ENCODE measurements at places on chromosomes 5 and 9. TPM values are rescaled to one million over a fixed set of nuclear protein-coding genes. Genes with fewer than 3 reads are reported as not detected.

Gene FOXD4L5
- not detected for polyA plus RNA-seq

GRCh38 chr9:35341585-35341984 lies 148.3 kb upstream of the RUSC2 start:
- H3K4me3 ChIP-seq, result no peak overlapping the region
- H3K27ac ChIP-seq, result no peak overlapping the region
- no peaks in the 10 kb centered on the region for H3K4me1 ChIP-seq
- no peak for DNase-seq
- H3K36me3 ChIP-seq, result no peaks in the 10 kb centered on the region
- peaks cover 6% of the 10 kb centered on the region for H3K27me3 ChIP-seq

GRCh38 chr9:35990155-35990554 lies 32.2 kb upstream of the OR2S2 start:
- H3K27me3 ChIP-seq, result peaks cover 3% of the 10 kb centered on the region
- H3K36me3 ChIP-seq, result no peaks in the 10 kb centered on the region
- no peak overlapping the region for H3K4me3 ChIP-seq
- H3K27ac ChIP-seq, result no peak overlapping the region
- no peak for DNase-seq

- H3K4me1 ChIP-seq, result no peaks in the 10 kb centered on the region
- DNase-seq, result no peak
- no peaks in the 10 kb centered on the region for H3K36me3 ChIP-seq
- no peak overlapping the region for H3K4me3 ChIP-seq
These were observed 96.5 kb downstream of the JAKMIP2 start for GRCh38 chr5:147685993-147686392.

DNA sequence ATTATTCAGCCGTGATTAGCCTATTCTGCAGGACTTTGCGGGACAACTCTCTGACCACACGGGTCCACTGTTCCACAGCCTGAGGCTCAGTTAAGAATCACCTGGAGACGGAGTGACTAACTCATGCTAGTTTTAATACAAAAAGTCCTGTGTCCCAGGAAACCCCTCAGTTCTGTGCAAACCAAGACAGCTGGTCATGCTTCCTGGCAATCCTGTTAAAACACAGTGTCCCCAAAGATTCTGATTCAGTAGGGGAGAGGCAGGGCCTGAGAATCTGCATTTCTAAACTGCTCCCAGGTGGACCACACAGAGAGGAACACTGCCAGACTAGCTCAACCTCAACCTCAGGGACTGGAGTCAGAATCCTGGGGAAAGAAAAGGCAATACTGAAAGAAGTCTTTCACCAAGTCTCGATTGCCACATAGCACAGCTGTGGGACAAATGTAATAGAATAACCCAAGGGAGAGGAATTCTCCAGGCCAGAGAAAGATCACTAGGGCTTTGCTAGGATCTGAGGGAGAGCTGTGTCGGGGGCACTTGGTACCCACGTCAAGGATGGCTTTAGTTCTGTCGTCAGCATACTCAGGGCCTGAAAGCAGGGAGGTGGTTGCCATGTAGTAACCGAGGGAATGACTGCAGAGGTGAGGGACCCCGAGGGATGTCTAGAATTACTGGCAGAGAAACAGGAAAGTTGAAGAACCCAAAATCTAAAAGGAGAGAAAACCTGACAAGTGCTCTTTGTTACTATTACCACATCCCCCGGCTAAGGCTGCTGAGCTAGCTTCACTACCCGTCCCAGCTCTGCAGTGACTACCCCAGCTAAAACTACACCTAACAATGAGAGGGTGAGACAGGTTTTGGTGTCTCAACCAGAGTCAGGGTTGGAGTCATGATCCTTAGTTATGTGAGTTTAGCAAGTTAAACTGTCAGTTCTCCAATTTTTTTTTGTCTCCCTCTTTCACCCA lies 8.6 kb downstream of the SUSD1 start:
- H3K27me3 ChIP-seq, result no peaks in the 10 kb centered on the region
- DNase-seq, result no peak
- peak overlapping the region; percentile 33 for H3K27ac ChIP-seq
- H3K36me3 ChIP-seq, result peaks cover 4% of the 10 kb centered on the region

DNA sequence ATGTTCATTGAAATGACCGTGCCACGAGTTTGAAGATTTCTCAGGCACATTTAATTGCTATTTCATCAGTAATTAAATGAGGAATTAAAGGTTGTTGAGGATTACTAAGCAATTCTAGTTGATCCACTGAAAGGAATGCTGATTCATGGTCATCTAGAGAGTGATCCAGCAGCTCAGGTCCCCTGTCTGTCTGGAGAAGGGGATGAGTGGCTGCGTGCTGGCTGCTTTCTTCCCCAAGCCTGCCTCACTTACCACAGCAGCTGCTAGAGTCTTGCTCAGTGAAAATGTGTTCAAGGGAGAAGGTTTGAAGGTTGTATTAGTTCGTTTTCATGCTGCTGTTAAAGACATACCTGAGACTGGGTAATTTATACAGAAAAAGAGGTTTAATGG lies 7.8 kb upstream of the TGFBI start:
- DNase-seq, result no peak
- H3K4me3 ChIP-seq, result no peak overlapping the region
- H3K27ac ChIP-seq, result no peak overlapping the region
- H3K4me1 ChIP-seq, result no peaks in the 10 kb centered on the region

Gene WDR38
- polyA plus RNA-seq, result not detected

Gene TMEM252
- not detected for polyA plus RNA-seq

- no peaks in the 10 kb centered on the region for H3K4me1 ChIP-seq
- DNase-seq, result no peak
- no peak overlapping the region for H3K4me3 ChIP-seq
- peaks cover 3% of the 10 kb centered on the region for H3K27me3 ChIP-seq
These were observed 7.7 kb downstream of the RASGEF1C start for GRCh38 chr5:180201051-180201987.

Gene DRD1
- not detected for polyA plus RNA-seq

Gene ZNF354C
- polyA plus RNA-seq, result 0.58 TPM

- H3K27ac ChIP-seq, result peak overlapping the region; percentile 55
- H3K4me1 ChIP-seq, result peaks cover 13% of the 10 kb centered on the region
- DNase-seq, result no peak
- peaks cover 1% of the 10 kb centered on the region for H3K27me3 ChIP-seq
These were observed 23.8 kb downstream of the EXOC3 start for GRCh38 chr5:466661-467310.

DNA sequence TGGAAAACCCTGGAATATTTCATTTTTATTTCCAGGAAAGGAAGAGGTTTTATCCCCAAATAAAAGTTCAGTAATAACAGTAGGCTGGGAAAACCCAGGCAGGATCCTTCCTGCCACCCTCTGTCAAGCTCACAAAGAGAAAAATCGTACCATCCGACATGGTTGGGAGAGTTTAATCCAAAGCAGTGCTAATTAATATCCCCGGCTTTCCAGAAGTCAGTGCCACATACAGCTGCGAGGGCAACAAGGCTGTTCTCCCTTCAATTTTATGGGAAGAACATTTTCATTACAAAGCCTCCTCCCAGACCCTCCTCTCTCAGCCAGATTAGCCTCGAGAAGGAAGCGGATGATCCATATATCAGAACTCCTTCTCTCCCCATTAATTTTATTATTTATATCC lies 95.5 kb downstream of the PAX5 start:
- no peak overlapping the region for H3K4me3 ChIP-seq
- DNase-seq, result no peak
- no peaks in the 10 kb centered on the region for H3K36me3 ChIP-seq
- no peaks in the 10 kb centered on the region for H3K4me1 ChIP-seq
- no peaks in the 10 kb centered on the region for H3K27me3 ChIP-seq

- no peak for DNase-seq
- no peak overlapping the region for H3K4me3 ChIP-seq
- H3K4me1 ChIP-seq, result no peaks in the 10 kb centered on the region
- no peaks in the 10 kb centered on the region for H3K36me3 ChIP-seq
- no peak overlapping the region for H3K27ac ChIP-seq
- peaks cover 1% of the 10 kb centered on the region for H3K27me3 ChIP-seq
These were observed 393.1 kb upstream of the ARRDC3 start for GRCh38 chr5:91776249-91776648.

Gene LCN1
- not detected for polyA plus RNA-seq

- no peak overlapping the region for H3K27ac ChIP-seq
- no peaks in the 10 kb centered on the region for H3K4me1 ChIP-seq
- H3K36me3 ChIP-seq, result no peaks in the 10 kb centered on the region
- no peak overlapping the region for H3K4me3 ChIP-seq
- peaks cover 3% of the 10 kb centered on the region for H3K27me3 ChIP-seq
- DNase-seq, result no peak
These were observed 110.1 kb downstream of the SPOCK1 start for GRCh38 chr5:137389042-137389441.

Gene SH3GL2
- polyA plus RNA-seq, result not detected

DNA sequence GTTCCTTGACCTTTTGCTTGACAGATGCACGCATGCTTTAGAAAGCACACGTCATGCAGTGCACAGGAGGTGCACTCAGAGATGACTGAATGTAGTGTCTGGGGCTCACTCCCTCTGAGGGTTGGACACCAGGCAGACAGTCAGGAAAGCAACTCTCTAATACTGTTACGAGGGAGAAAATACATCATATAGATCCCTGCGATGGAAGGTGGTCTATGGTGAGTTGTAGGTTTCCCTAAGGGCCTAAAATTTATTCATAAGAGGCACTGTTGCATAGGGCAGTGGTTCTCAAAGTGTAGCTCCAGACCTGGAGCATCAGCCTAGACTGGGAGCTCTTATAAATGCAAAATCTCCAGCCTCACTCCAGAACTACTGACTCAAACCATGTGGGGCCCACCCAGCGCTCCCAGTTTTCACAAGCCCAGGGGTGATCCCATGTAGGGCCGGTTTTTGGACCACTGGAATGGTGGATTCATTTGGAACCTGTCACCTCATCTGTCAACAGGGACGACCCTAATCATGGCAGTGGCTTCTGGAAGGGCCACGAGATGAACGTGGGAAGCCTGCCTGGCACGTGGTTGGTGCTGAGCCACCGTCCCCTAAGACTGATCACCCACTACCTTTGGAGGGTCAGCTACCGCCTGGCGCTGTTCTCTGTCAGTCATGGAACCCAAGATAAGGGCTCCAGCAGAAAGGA lies 16.8 kb upstream of the PHF19 start:
- H3K27me3 ChIP-seq, result no peaks in the 10 kb centered on the region
- peak overlapping the region; percentile 57 for H3K27ac ChIP-seq
- H3K4me3 ChIP-seq, result peak overlapping the region; percentile 1
- H3K4me1 ChIP-seq, result peaks cover 33% of the 10 kb centered on the region

Gene CCL27
- not detected for polyA plus RNA-seq

DNA sequence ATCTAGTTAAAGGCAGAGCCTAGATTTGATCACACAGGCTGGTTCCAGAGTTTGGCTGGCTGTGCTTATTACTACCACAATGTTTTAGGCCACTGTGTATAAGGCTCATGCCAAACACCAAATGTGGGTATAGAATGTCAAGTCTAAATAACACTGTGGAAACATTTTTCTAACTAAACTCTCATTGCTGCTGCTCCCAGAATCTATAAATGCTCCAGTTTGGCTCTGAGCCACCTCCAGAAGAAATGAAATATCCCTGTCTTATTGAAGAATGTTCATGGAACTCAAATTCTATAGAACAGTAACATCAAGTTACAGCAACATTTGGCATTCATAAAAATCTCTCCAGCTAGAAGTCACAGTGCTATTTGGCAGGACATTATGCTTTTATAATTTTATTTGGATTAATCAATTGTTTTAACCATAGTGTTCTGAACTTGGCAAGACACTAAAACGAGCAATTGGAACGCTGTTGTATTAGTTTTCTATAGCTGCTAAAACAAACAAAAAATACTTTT lies 178.1 kb upstream of the COX7C start:
- H3K27me3 ChIP-seq, result no peaks in the 10 kb centered on the region
- no peak overlapping the region for H3K27ac ChIP-seq
- no peaks in the 10 kb centered on the region for H3K36me3 ChIP-seq
- no peak overlapping the region for H3K4me3 ChIP-seq

Gene CFAP90
- polyA plus RNA-seq, result not detected

DNA sequence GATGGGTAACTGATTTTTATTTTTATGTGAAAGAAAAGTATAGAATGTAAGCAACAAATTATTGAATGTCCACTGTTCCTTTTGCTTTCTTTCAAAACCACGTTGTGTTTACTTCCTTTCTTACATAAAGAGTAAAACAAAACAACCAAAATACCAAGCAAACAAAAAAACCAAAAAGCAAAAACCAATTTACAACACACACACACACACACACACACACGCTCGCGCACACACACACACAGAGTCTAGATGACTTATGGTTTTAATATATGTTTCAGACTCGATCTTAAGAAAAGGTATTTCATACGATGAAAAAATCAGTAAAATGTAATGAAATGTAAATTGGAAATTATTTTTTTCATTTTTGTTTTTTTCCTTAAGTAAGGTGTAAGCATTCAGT lies 80.3 kb downstream of the ADGRV1 start:
- DNase-seq, result no peak
- H3K27me3 ChIP-seq, result peaks cover 4% of the 10 kb centered on the region
- H3K36me3 ChIP-seq, result no peaks in the 10 kb centered on the region
- H3K4me3 ChIP-seq, result no peak overlapping the region

GRCh38 chr5:51860532-51861018 lies 477.3 kb downstream of the ISL1 start:
- no peaks in the 10 kb centered on the region for H3K27me3 ChIP-seq
- no peak overlapping the region for H3K27ac ChIP-seq
- no peak overlapping the region for H3K4me3 ChIP-seq
- DNase-seq, result no peak
- H3K4me1 ChIP-seq, result no peaks in the 10 kb centered on the region
- H3K36me3 ChIP-seq, result no peaks in the 10 kb centered on the region

DNA sequence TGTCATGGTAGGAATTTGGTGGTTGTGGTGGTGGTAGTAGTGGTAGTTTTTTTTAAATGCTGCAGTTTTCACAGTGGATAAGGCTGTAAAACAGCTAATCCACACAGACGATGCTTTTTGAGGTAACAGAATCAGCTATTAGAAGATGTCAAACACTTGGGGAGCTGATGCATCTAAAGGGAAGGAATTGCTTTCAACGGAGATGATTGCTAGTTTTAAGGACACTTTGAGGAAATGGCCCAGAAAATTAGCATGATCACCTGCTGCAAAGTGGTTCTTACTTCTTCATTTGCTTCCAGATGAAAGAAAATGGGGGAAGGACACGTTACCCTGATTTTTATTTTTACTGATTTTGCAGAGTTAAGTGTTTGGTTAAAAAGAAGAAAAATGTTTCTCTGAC lies 178.2 kb upstream of the ATP10B start:
- no peaks in the 10 kb centered on the region for H3K4me1 ChIP-seq
- DNase-seq, result no peak
- H3K36me3 ChIP-seq, result no peaks in the 10 kb centered on the region

DNA sequence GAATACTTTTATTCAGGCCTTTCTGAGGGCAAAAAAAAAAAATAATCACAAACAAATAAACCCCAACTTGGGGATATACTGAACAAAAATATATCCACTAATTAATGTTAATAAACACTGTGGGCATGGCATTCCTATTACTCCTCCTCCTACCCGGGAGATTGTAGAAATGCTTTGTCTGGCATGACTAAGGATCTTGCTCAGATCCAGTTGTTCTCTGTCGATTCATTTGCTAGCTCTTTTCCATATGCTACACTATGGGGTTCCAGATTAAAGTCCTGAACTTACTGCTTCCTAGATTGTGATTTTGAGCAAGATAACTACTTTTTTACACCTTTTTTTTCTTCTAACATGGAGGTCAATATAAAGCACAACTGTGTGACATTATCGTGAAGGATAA lies 102.2 kb upstream of the PRR16 start:
- no peaks in the 10 kb centered on the region for H3K27me3 ChIP-seq
- no peak for DNase-seq
- H3K27ac ChIP-seq, result no peak overlapping the region
- H3K36me3 ChIP-seq, result peaks cover 3% of the 10 kb centered on the region
- H3K4me3 ChIP-seq, result no peak overlapping the region

GRCh38 chr9:33248606-33249005 lies 8.6 kb downstream of the SPINK4 start:
- peaks cover 5% of the 10 kb centered on the region for H3K27me3 ChIP-seq
- DNase-seq, result no peak
- H3K4me1 ChIP-seq, result no peaks in the 10 kb centered on the region
- no peak overlapping the region for H3K4me3 ChIP-seq
- H3K36me3 ChIP-seq, result peaks cover 13% of the 10 kb centered on the region

All from immature natural killer cell (primary cell).